Activated naive CD4-positive, alpha-beta T cell treated with anti-CD3 and anti-CD28 coated beads for 36 hours (primary cell): ENCODE measurements at places on chromosomes 2 and 18. TPM values are rescaled to one million over a fixed set of nuclear protein-coding genes. Genes with fewer than 3 reads are reported as not detected.

GRCh38 chr2:71507476-71507875 lies 54.1 kb downstream of the DYSF start:
- no peak overlapping the region for H3K27ac ChIP-seq
- no peak overlapping the region for H3K4me3 ChIP-seq
- DNase-seq = no peak

DNA sequence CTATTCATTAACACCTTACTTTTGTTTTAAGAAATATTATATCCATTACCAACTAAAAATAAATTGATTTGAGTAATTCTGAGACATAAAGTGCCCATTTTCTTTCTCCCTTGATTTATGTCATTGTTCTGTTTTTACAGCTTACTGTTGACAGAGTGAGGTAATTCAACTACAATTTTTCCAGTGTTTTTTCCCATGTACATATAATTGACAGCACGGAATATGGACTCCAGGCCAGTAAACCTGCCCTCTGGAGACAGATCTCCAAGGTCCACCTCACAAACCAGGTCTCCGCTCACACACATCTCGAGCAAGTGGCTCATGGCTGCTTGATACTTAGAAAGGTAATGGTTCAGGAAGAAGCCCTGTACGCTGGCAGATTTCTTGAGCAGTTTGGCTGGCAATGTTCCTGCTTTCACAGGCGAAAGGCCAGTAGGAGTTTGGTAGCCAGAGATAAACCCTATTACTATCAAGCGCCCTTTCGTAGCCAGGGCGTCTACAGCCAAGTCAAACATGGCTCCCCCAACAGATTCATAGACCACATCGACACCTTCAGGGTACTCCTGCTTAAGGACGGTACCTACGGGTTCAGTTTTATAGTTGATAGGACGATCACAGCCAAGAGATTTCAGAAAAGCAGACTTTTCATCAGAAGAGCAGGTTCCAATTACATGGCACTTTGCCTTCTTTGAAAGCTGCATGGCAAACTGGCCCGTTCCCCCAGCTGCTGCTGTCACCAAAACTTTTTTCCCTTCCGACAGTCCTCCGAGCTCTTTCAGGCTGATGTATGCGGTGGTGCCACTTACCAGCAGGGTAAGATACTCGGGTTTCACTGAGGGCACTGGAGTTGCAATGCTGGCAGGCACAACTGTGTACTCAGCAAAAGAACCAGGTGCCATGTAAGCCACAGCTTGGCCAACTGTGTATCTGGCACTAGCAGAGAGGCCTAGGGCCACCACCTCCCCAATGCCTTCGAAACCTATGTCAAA lies 7.4 kb downstream of the PTGR3 start:
- no peak overlapping the region for H3K4me3 ChIP-seq
- H3K27ac ChIP-seq = no peak overlapping the region
- peaks cover 42% of the 10 kb centered on the region for H3K4me1 ChIP-seq
- no peak for DNase-seq
- peaks cover 10% of the 10 kb centered on the region for H3K27me3 ChIP-seq
- peaks cover 16% of the 10 kb centered on the region for H3K36me3 ChIP-seq

RAB31 gene
- total RNA-seq = 0.89 TPM

DNA sequence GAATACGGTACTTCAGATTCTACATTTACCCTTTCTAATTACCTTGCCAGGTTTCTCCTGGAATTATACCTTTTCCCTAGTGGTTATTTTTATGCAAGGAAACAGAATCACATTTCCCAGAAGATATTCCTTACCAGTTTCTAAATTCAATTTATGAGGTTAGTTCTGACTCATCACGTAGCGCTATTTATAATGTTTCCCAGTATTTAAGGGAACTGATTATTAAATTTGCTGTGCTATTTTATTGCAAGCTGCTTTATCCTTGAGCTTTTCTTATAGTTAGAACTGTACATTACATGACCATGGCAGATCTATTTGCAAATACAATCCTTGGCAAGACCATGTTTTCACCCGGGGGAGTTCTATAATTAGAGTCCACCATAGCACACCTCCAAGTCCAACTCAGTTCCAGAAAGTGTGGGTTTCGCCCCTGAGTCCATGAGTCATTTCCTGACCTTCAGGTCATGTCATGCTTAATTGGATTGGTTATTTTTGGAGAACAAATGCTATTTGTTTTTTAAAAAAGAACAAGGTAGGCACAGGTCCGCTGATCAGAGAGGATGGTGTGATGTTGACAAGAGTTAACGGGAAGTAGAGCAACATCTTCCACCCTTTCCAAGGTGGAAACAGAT lies 126.6 kb downstream of the ZNF532 start:
- no peaks in the 10 kb centered on the region for H3K36me3 ChIP-seq
- H3K4me1 ChIP-seq = peaks cover 4% of the 10 kb centered on the region
- H3K4me3 ChIP-seq = no peak overlapping the region
- no peak for DNase-seq
- H3K27me3 ChIP-seq = peaks cover 15% of the 10 kb centered on the region

GKN2 gene
- total RNA-seq = not detected

GRCh38 chr18:45724601-45725000 lies 620 bp downstream of the SLC14A1 start:
- H3K36me3 ChIP-seq = no peaks in the 10 kb centered on the region
- no peak overlapping the region for H3K27ac ChIP-seq
- H3K4me3 ChIP-seq = no peak overlapping the region
- no peaks in the 10 kb centered on the region for H3K4me1 ChIP-seq

CFAP221 gene
- total RNA-seq = not detected

DNA sequence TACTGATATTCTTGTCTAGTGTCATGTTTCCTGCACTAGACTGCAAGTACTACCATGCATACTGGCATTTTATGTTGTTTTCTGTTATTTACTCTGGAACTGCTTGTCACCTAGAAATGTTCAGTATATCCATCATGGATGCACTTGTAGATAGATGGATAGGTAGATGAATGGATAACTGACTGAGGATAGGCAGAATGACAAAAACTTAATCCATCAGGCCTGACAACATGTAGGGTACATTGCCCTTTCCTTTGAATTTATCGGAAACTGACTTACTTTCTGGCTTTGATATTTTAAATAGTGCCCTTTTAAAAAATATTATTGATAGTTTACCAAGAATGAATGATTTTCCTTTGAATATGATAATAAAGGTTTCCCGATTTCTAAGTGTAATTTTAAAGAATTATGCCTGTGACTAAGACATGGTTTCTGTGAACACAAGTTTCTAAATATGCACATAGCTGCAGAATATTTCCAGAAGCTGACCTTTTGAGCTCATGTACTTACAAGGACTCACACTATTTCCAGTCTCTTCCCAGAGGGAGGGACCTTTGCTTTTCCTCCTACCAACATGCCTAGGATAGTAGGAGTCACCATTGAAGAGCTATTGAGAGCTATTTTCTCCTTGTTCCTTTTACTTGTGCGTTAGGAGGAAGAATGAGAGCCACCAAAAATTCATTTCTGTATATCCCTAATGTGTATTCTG lies 81.3 kb downstream of the ANKRD12 start:
- no peak overlapping the region for H3K4me3 ChIP-seq
- no peak overlapping the region for H3K27ac ChIP-seq
- peaks cover 35% of the 10 kb centered on the region for H3K36me3 ChIP-seq
- no peak for DNase-seq
- no peaks in the 10 kb centered on the region for H3K27me3 ChIP-seq

DNA sequence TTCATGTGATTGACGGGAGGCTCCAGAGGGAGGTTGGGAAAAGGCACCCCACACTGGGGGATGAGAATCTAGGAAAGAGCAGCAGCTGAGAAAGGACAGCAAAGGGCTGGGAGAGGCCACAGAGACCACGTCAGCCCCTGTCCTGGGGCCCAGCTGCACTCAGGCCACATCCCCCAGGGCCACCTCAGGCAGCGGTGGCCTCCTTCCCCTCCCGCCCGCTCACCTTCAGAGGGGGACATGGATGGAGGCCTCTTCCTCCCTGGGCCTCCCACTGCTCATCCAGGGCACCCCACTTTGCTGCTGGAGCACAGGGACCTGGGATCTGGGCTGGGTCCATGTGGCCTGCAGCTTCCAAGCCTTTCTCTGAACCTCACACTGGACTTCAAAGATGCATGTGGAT lies 199.8 kb upstream of the HDAC4 start:
- H3K4me3 ChIP-seq = no peak overlapping the region
- peaks cover 7% of the 10 kb centered on the region for H3K27me3 ChIP-seq
- no peaks in the 10 kb centered on the region for H3K36me3 ChIP-seq
- H3K27ac ChIP-seq = no peak overlapping the region
- no peak for DNase-seq

SULT1C4 gene
- total RNA-seq = not detected

- H3K4me3 ChIP-seq = no peak overlapping the region
- no peak overlapping the region for H3K27ac ChIP-seq
- no peaks in the 10 kb centered on the region for H3K4me1 ChIP-seq
- no peaks in the 10 kb centered on the region for H3K27me3 ChIP-seq
These were observed 247.9 kb upstream of the NT5C1B start for GRCh38 chr2:18837240-18837639.

DNA sequence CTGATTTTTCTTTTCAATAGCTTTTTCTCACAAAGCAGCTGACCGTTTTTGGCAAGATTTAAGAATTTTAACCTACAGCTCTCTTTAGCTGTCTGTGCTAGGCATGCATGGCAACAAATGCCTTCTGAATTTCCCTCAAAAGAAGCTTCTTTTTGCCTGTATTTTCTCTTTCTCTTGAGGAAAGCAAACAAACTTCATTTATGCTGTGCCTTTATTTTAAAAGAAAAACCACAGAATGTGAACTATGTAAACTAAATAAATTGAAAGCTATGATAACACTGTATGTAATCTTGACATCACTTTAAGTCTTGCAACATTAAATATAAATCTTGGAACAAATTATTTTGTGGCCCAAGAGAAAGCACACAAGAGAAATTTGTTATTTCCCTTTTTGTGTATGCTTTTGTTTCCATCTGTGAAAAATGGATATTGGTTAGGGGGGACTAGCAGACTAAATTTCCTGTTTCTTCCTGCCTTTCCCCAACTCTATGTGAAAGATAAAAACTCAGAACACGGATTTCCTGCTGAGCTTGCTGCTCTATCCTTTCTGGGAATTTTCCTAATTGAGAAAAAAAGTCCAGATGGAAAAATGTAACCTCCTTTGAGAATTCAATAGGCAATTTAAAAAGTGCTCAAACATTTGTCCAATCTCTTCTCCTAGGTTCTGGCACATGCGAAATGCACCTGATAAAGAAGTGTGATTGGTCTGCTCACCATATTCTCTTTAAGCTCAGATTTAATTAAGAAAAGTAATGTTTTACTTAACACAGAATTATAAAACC lies 20.9 kb upstream of the TFPI start:
- H3K4me1 ChIP-seq = no peaks in the 10 kb centered on the region
- DNase-seq = no peak
- no peaks in the 10 kb centered on the region for H3K27me3 ChIP-seq

- DNase-seq = no peak
- H3K4me3 ChIP-seq = no peak overlapping the region
- peak overlapping the region; percentile 39 for H3K27ac ChIP-seq
- H3K4me1 ChIP-seq = no peaks in the 10 kb centered on the region
- H3K27me3 ChIP-seq = no peaks in the 10 kb centered on the region
These were observed 232.7 kb downstream of the BCL11A start for GRCh38 chr2:60320724-60321123.

DNA sequence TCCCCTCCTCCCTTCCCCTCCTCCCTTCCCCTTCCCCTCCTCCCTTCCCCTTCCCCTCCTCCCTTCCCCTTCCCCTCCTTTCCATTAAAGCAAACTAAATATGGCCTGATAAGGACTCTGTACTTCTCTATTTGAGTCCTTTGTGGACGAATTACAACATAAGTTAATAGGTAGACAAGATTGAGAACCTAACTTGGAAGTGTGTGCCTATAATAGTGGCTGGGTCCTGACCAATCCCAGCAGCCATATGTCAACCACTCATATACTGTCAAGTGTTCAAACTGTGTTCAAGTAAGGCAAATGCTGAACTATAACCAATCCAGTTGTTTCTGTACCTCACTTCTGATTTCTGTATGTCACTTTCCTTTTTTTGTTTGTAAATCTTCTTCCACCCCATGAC lies 97.1 kb upstream of the RBMS1 start:
- no peaks in the 10 kb centered on the region for H3K27me3 ChIP-seq
- no peaks in the 10 kb centered on the region for H3K36me3 ChIP-seq
- no peak for DNase-seq

PTPN18 gene
- 24.7 TPM for total RNA-seq

DNA sequence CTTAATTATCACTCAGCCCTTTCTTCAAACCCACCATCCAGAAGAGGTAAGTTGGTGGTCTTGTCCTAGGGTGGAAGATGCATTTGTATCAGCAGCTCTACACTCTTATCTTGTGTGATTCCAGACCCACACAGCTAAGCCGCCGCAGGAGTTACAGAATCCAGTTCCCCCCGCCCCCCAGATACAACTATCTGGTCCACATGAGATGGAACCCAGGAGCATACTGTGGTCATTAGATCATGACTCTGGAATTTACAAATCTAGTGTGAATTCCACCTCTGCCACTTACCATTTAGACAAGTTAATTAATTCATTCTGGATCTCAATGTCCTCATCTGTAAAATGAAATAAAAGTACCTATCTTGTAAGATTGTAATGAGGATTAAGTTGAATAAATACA lies 486.4 kb downstream of the BCL11A start:
- no peaks in the 10 kb centered on the region for H3K4me1 ChIP-seq
- DNase-seq = no peak
- H3K36me3 ChIP-seq = no peaks in the 10 kb centered on the region

DNA sequence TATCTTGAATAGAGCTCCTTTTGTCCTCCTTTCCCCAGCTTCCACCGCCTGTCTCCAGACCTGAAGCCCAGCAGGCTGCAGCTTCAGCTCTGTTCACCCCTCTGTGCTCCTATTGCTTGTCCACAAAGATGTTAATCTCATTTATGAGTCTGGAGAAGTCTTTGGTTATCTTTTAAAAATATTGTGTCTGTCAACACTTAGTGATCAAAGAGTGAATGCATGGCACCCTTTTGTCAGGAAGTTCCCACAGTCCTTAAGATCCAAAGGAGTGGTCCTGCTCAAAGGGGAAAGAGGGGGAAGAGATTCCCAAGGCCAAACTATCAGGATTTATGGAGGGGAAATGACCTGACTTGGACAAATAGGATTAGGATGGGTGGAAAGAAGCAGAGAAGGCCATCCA lies 118.9 kb downstream of the ACAA2 start:
- peaks cover 3% of the 10 kb centered on the region for H3K4me1 ChIP-seq
- no peaks in the 10 kb centered on the region for H3K27me3 ChIP-seq
- no peak for DNase-seq

GAL3ST2 gene
- total RNA-seq = not detected

ATP6V1C2 gene
- total RNA-seq = not detected

DNA sequence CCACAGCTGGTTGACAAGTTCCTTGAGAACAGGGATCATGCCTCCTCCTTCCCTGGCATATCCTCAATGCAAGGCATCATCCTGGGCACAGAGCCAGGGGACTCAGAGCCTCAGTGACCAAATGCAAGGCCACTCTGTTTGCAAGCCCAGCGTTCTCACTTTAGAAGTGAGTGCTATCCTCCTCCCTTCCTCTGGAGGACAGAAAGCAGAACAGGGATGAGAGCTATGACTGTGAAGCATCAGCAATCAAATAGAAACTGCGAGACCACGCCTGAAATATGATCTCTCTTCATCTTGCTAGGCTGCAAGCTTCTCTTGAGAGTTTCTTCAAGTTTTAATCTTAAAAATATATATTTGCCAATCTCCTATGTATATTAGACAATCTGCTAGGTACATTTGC lies 119.8 kb downstream of the LRATD1 start:
- no peak overlapping the region for H3K27ac ChIP-seq
- H3K27me3 ChIP-seq = peaks cover 2% of the 10 kb centered on the region
- no peaks in the 10 kb centered on the region for H3K36me3 ChIP-seq
- H3K4me3 ChIP-seq = no peak overlapping the region
